H54 (cell line): ENCODE measurements at places on chromosomes 5 and 9.

GRCh38 chr9:90964101-90965020 lies 162.7 kb downstream of the SYK start:
- DNase-seq: no peak

DNA sequence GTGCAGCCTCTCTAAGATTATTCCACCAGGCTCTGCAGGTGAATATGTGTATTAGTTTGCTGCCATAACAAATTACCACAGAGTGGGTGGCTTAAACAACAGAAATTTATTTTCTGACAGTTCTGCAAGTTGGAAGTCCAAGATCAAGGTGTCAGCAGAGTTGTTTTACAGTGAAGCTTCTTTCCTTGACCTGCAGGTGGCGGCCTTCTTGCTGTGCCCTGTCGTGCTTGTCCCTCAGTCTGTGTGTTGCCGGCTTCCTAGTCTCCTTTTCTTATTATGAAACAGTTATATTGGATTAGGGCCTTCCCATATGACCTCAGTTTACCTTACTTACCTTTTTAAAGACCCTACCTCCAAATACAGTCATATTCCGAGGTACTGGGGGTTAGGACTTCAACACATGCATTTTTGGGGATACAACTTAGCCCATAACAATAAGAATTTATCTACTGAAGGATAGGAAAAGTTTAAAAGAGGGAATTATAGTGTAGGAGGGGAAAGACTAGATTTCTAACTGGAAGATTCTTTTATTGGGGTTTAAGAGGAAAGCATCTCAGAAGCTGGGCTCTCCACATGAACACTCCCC lies 97.4 kb downstream of the OSTF1 start:
- DNase-seq: no peak

- DNase-seq: peak; percentile 61
Observed at GRCh38 chr5:91384671-91385430, 1.7 kb upstream of the ARRDC3 start.

- no peak for DNase-seq
Observed at GRCh38 chr5:1255081-1255561, 29.9 kb downstream of the SLC6A18 start.

GRCh38 chr5:73966451-73966850 lies 340.5 kb downstream of the ARHGEF28 start:
- DNase-seq: no peak

GRCh38 chr9:124442379-124442778 lies 7.9 kb upstream of the ADGRD2 start:
- DNase-seq: no peak

GRCh38 chr9:134590240-134591081 lies 51.1 kb upstream of the COL5A1 start:
- DNase-seq: no peak

- DNase-seq: no peak
Observed at GRCh38 chr5:109250533-109251329, 159.0 kb downstream of the PJA2 start.

DNA sequence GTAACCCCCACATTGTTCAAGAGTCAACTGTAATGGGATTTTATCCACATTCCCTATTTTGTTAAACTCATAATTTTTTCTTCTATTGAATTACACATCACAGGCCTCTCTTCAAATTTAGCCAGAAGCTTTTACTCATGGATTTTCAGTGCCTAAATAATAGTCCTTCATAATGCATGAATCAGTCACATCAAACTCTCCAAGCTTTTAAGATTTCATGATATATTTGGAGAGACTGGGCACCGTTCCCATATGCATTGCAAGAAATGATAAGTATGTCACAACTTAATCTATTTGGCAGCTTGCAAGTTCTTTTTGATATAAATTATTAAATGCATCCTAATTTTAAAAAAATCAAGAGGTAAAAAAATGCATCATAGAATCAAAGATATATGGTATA lies 465.9 kb downstream of the DMAC1 start:
- no peak for DNase-seq

- DNase-seq: no peak
Observed at GRCh38 chr5:57696825-57697570, 214.4 kb upstream of the ACTBL2 start.

DNA sequence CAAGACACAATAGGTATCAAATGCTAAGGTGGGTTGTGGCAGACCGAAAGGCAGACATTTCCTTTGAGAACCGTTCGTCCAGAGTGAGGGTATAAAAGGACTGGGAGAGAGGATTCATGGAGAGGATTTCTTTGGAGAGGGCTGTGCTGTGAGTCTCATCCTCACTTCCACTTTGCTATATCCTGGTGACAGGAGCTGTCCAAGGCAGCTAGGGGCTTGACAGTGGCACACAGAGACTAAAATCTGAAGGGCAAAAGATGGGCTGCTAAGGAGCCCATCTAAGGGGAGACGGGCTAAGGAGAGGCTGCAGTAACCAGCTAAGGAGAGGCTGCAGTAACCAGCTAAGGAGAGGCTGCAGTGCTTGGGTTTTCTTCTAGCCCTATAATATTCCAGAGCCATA lies 214.0 kb upstream of the ADRA1B start:
- no peak for DNase-seq

- no peak for DNase-seq
Observed at GRCh38 chr9:135847833-135848232, 59.5 kb downstream of the CAMSAP1 start.

- DNase-seq: no peak
Observed at GRCh38 chr5:137486707-137487106, 12.4 kb downstream of the SPOCK1 start.

- no peak for DNase-seq
Observed at GRCh38 chr5:120236360-120236759, 227.7 kb upstream of the PRR16 start.

GRCh38 chr9:129569502-129570449 lies 51.1 kb downstream of the C9orf50 start:
- no peak for DNase-seq

DNA sequence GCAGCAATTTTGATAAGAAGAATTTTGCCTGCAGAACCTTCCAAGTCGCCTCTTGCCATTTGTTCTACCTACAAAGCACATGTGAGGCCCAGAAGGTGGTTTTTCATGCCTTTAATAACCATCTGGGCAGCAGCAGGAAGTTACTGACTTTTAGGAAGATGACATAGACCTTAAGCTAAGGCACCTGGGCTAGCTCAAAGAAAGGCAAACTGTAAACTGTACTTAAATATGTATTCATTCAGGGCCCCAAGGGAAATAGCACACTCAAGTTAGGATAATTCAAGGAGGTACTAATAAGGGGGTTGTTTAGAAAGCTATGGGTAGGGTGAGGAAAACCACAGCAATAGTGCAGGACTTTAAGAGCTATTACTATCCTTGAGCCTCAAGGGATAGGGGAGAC lies 57.3 kb upstream of the HSPB3 start:
- no peak for DNase-seq

DNA sequence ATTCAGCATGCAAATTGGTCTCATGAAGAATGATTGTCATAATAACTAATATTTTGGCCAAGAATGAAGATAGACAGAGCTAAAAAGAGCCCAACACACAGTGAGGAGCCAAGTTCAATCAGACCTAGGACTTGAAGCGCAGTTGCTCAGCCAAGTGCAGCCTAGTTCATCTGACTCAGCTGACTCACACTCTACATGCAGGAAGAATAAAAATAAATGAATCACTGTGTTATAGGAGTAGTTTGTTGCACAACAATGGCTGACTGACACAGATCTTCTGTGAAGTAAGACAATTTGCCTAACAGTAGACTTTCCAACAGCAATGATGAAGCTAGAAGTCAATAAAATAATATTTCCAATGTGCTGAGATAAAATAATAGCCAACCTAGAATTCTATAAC lies 261.5 kb downstream of the CEMIP2 start:
- peak; percentile 9 for DNase-seq

DNA sequence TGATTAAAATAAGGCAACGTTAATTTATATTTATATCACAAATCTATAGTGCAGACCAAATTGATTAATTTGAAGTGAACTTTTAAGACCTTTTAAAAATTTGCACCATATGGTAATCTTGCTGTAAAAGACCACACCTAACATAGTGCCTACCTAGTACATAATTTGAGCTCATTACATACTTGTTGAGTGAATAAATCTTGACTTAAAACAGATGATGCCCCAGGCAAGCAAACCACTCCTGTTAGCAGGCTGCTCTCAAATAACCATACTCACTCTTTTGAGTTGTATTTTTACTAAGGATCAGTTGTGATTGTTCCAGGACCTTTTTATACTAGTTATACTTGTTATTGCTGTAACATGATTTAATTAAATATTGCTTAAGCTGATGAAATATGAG lies 27.2 kb downstream of the CMYA5 start:
- DNase-seq: no peak

DNA sequence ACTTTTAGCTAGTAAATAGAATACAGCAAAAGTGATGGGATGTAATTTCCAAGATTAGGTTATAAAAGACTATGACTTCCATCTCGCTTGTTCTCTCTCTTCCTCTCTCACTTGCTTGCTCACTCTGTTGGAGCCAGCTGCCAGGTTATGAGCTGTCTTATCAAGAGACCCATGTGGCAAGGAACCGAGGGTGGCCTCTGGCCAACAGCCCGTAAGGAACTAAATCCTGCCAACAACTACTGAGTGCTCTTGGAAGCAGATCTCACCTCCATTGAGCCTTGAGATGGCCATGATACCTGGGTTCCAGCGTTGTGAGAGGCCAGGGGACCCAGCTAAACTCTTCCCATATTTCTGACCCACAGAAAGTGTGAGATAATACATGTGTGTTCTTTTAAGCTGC lies 636.1 kb downstream of the ACTL7B start:
- no peak for DNase-seq

- DNase-seq: peak; percentile 27
Observed at GRCh38 chr9:119284118-119284517, 85.1 kb downstream of the BRINP1 start.

DNA sequence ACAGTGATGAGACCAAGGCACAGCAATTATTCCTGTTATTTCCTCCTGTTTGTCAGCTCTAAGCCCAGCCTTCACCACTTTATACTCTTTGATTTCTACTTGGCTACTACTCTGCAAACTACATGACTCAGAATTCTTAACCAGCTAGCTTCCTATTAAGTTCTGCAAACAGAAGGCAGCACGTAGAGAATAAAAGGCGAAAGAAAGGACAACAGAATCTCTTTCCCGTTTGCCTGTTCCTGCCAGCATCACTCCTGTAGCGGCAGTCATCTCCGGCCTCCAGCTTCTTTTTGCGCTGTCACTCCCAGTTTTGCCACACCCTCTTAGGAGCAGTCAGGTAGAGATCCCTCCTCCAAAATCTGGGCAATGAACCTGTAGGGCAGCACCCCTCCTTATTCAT lies 29.9 kb downstream of the DPYSL3 start:
- no peak for DNase-seq

DNA sequence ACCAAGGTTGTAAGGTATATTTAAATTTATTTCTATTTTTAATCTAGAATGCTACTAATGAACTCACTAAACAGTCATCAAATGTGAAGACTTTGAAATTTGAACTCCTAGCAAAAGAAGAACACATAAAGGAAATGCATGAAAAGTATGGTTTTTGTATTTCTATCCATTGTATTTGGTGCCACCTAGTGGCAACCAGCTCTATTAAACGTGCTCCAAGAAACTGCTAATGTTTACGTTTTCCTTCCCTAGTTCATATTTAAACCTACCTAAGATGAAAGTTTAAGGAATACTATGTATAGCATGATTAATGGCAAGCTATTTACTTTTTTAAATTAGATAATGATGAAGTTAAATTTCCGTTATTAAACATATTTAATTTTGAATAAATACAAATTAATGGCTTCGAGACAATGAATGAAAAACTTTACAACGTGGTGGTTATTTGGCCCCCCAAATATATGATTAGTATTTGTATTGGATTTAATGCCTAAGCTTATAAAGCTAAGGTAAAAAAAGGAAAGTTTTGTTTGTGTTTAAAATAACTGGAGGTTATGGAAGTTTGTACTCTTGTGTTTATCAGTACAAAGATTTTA lies 115.9 kb upstream of the SH3GL2 start:
- no peak for DNase-seq

GRCh38 chr9:129204840-129205239 lies 26.8 kb upstream of the IER5L start:
- DNase-seq: no peak

GRCh38 chr9:134357631-134358025 lies 31.4 kb downstream of the RXRA start:
- DNase-seq: no peak

DNA sequence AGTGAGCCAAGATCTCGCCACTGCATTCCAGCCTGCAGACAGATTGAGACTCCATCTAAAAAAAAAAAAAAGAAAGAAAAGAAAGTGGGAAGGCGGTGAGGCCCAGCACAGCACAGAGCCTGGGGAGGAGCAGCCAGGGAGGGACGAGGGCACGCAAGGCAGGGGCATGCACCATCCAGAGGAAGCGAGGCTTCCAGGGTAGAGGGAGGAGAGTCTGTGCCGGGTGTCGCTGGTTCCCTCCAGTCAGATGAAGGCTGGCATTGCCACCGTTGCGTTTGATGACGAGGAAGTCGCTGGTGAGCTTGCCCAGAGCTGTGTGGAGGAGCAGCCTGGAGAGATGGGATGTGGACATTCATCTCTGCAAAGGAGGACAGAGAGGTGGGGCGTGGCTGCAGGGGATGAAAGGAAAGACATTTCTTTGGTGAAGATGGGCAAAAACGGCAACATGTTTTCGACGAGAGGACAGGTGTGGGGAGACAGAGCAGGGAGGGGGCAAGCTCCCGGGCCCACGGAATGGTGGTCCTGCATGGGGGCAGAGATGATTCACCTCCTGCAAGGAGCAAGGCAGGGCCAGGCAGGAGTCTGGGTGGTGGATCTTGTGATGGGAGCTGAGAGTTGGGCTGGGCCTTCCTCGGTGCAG lies 18.6 kb upstream of the OLFM1 start:
- no peak for DNase-seq

GRCh38 chr5:128842241-128842640 lies 123.0 kb upstream of the SLC27A6 start:
- DNase-seq: no peak

DNA sequence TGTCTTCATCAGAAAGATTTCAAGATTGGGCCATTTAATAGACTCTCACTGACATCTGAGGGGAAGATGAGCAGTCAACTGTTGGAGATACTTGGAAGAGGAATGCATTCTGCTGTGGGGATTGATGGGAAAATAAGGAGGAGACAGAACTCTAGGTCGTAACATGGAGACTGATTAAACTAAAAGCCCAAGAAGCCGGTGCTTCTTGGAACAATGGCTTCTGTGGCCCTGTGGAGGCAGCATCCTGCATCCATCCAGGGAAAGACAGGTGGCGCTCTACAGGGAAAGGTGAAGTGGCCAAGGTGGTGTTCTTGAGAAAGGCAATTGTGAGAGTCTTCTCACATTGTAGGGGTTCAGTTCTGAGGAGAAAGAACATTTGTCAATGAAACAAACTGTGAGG lies 31.3 kb downstream of the ZFAND5 start:
- no peak for DNase-seq

- DNase-seq: no peak
Observed at GRCh38 chr5:136853971-136854370, 488.6 kb upstream of the TRPC7 start.

- no peak for DNase-seq
Observed at GRCh38 chr5:171770153-171770552, 15.5 kb upstream of the SMIM23 start.

DNA sequence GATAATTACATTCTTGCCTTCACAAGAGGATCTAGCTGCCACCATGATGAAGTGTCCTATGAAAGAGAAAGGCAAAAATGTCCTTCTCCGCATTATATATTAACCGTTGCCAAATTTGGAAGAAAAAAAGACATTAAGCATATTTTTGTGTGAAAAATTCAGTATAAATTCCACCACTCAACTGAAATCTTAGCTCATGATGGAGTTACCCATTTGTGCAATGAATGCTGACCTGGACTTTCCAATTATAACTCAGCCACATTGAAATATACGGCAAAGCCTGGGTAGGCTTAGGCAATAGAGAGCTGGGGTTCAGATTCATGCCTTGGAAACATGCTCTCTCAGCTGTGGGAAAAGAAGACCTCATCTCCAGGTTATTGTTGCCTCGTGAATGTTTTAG lies 71.3 kb upstream of the VCAN start:
- DNase-seq: no peak
